ENCODE measurements at places on chromosomes 7 and 10.

- DNase-seq = no peak
These were observed 63.7 kb downstream of the ZNRF2 start for GRCh38 chr7:30348083-30348560.

DNA sequence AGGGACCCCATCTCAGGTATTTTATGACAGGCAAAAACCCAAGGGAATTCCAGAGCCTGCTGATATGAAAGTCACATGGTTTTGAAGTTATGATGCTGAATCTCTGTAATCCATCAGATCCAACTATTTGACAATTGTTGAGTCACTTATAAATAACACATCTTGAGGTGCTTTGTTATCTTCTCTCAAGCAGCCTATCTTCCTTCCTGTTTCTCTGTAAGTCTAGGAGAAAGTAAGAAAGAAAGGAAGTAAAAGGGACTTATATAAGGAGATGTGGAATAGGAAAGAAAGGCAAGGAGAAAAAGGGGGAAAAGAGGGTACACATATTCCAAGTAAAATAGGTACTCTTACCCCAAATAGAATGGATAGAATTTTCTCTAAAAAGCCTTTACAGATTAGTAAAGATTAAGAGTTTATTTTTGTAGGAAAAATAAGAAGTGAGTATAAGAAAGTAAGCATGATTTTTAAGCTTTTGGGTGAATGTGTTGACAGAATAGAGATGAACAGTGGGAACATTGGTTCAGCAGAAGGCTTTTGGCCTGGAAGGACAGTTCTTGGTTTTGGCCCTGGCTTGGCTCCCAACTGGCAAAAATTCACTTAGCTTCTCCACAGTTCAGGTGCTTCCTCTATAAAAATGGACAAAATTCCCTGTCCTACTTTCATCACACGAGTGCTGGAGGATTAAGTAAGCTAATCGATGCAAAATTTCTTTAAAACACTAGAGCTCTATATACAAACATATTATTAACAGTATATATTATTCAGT lies 39.6 kb upstream of the ANK3 start:
- DNase-seq = no peak

DNA sequence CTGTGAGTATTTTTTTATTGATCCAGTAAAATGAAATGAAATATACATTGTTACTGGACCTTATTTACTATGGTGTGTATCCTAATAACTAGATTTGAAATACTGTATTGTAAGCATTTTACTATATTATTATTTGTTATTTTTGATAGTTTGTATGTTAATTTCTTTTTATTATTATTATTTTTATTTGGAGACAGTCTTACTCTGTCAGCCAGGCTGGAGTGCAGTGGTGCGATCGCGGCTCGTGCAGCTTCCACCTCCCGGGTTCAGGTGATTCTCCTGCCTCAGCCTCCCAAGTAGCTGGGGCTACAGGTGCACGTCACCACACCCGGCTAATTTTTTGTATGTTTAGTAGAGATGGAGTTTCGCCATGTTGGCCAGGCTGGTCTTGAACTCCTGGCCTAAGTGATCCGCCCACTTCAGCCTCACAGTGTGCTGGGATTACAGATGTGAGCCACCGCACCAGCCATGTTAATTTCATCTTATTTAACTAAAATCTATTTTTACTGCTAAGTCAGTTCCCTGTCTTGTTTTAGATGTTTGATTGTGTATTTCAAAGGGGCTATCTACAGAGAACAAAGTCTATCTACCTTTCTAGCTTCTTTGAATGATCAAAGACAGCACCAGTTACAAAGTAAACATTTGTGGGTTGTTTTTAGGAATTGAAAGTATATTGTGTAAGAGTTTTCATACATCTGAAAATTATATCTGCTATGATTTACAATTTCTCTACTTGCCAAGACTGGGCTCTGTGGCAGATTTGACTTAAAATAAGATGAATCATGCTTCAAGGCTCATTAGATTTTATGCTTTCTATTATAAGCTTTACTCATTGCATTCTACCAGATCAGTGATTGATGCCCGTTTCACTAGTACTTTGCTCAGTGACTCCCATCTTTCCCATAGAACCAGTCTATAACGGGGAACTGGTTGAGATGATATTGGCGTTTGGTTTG lies 41.6 kb downstream of the CDC123 start:
- DNase-seq = no peak

DNA sequence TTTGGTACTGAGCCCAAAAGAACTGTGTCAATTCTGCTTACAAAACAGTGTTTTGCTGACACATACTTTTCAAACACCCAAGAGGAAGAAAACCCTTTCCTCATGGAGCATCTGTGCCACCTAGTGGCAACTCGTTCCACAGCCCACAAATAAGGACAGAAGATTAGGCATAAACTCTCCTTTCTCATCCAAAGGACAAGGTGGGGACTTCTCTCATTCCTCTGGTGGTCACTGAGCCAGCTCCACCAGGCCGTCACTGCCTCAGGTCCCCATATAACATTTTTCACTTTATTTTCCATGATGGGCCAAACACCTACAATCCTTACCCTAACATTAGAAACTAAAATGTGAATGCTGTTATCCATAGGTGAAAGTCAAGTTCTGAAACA lies 76.9 kb downstream of the RNF216 start:
- DNase-seq = peak; percentile 38

- no peak for DNase-seq
These were observed 29.1 kb upstream of the EFCAB10 start for GRCh38 chr7:105610165-105610930.

DNA sequence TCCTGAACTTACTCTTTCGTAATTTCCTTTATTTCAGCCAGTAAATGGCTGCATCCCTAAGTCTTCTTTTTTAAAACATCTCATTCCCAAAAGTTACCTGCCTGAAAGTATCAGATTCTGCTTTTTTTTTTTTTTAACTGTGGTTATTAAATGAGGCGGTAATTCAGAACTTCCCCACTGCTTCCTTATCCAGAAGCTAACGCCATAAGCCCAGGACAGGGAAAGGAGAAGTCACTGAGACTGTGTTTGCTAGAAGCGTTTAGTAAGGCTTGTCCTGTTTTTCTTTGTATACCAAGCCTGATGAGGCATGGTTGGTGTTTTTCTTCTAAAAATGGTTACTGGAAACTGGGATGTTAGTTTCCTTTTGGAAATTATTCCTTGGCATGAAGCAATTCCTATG lies 197.8 kb downstream of the CELF2 start:
- DNase-seq = no peak

- no peak for DNase-seq
These were observed 2.9 kb downstream of the MLXIPL start for GRCh38 chr7:73621168-73622063.

GRCh38 chr10:11036424-11037011 lies 18.8 kb downstream of the CELF2 start:
- peak; percentile 2 for DNase-seq

- DNase-seq = no peak
These were observed 186.0 kb upstream of the MGMT start for GRCh38 chr10:129280908-129281586.

GRCh38 chr10:78802431-78802830 lies 266.3 kb upstream of the ZMIZ1 start:
- no peak for DNase-seq

DNA sequence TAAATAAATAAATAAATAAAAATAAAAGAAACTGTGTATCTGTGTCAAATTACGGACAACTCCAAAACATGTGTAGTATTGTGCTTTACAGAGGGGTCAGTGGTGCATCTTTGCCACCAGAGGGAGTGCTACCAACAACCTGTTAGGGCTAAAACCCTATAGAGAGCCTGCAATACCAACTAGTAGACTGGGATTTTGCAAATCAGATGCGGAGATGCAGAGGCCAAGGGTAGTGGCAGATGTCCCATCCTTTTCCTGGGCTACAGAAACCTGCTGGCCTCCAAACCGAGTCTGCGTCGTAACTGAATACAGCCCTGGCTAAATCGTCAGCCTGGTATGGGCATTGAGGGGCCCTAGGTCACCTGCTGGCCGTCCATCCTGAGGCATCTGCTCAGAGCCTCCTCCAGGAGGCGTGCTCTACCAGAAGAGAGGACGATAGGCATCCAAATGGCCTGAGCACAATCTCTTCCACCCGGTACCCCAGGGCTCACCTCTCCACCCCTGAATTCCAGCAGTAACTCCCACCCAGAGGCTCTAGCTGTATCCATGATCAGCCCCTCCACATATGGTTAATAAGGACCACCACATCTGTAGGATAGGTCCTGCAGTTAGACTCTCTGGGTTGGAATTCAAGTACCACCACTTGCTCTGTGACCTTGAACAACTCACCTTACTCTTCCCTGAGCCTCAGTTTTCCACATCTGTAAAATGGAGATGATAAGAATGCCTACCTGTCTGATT lies 6.2 kb upstream of the RRP12 start:
- peak; percentile 16 for DNase-seq

- no peak for DNase-seq
These were observed 58.3 kb upstream of the EGFR start for GRCh38 chr7:54960517-54960916.

DNA sequence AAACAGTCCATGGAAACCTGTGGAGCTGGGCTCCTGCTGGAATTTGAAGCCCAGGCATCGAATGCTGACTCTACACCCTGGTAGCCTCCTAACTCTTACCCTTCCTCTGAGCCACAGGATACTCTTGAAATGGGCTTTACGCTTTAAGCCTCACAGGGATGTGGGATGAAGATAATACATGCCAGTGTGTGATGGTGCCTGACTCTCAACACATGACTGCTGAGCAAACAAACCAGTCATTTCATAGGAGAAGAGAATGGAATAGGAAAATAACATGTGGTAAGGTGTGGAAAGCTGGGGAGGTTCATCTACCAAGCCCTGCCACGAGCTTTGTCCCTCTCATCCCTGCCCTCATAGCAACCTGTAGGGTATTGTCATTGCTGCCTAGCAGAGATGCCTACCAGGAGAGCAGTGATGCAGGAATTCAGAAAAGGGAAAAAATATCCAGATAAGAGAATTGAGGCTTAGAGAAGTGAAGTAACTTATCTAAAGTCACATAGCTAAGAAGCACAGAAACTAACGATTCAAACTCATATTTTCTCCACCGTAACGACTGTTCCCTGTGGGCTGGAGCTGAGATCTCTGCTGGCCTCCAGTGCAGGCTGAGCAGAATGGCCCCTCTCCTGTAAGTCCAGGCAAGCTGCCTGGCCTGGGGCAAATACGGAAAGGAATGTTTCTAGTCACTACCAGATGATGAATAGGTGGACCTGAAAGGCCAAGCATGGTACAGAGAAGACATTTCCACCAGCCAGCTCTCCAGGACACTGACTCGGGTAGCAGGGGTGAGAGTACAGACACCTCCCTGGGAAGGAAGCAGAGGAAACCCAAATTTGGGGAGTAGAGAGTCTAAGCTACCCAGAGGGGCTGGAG lies 90.2 kb upstream of the DUSP5 start:
- DNase-seq = no peak

DNA sequence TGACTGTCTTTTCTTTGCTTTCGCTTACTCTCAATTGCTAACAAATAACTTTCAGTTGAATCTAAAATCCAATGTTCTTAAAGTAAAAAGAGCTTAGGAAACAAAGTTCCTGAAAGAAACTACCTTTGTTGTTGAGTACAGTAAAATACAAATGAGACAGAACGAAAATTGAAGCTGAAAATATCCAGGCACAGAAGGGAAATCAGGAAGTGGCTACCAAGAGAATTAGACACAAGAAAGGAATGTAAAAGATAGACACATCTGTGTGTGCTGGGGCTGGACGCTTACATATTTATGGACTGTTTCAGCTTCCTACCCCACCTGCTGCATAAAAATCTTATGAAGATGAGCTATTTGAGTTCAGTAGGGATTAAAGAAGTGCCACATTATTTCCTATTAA lies 161.7 kb upstream of the PLXDC2 start:
- no peak for DNase-seq

- DNase-seq = no peak
These were observed at the start of gene SPOCK2 for GRCh38 chr10:72087969-72088888. TSS of gene SPOCK2 (minus strand) at chr10:72088551. CDS start at chr10:72088328, 223 bp downstream.

- DNase-seq = no peak
These were observed 3.7 kb downstream of the DDX56 start for GRCh38 chr7:44569959-44570358.

GRCh38 chr7:69871213-69871885 lies 273.1 kb downstream of the AUTS2 start:
- DNase-seq = no peak

GRCh38 chr7:142804728-142805207 lies 34.0 kb downstream of the PRSS2 start:
- DNase-seq = no peak

Measured in NCI-H774 (cell line).